RWPE2 (cell line): ENCODE measurements at places on chromosomes 1 and 21.

GRCh38 chr1:47678464-47678980 lies 240.7 kb downstream of the FOXD2 start:
- no peak for DNase-seq

DNA sequence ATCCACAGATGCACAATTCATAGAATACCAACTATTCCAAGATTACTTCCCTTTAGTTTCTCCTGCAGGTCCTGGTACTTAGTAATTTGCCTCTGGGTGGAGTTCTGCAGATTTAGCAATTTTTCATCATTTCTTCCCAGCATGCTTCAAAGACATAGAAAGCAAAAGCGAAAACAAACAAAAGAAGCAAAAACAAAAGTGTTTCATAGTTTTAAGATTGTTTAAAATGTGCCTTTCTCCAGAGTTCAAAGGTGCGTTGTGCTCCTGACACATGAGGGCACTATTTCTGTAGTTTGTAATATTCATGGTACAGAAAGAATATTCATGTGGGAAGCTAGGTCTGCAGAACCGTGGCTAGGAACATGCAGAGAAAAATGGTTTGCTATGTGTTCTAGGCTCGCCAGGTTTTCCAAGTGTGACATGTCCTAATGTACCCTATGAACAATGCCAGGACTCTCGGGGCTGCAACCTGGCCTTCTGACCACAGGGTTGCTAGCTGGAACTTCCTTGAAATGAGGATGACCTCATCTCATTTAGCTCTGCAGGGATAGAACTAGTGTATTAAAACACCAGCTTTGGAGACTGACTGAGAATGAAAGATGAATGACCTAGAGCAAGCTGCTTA lies 30.0 kb upstream of the RCSD1 start:
- no peak for DNase-seq

DNA sequence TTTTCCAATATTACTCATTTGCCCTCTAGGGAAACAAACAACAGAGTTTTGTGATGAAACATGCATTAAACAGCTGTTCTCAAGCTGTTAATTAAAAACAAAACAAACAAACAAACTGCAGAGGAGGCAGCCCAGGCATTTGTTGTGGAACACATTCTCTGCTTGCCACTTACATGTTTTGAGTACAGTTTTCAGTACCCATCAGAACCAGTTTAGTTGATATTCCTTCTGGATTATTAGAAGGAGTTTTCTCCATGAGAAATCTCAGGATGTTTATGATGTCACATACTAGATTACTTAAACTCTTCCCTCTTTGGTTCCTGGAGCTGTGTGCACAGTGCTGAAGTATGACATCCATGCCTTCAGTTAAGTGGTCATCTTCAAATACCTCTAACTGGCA lies at the start of gene OR2T6:
Gene OR2T6, plus strand, starts transcription at position 301 of the 400 bp plus-strand sequence. CDS start 11,863 bp downstream, outside the sequence.
- no peak for DNase-seq

GRCh38 chr1:224510880-224511645 lies 76.5 kb upstream of the WDR26 start:
- no peak for DNase-seq

DNA sequence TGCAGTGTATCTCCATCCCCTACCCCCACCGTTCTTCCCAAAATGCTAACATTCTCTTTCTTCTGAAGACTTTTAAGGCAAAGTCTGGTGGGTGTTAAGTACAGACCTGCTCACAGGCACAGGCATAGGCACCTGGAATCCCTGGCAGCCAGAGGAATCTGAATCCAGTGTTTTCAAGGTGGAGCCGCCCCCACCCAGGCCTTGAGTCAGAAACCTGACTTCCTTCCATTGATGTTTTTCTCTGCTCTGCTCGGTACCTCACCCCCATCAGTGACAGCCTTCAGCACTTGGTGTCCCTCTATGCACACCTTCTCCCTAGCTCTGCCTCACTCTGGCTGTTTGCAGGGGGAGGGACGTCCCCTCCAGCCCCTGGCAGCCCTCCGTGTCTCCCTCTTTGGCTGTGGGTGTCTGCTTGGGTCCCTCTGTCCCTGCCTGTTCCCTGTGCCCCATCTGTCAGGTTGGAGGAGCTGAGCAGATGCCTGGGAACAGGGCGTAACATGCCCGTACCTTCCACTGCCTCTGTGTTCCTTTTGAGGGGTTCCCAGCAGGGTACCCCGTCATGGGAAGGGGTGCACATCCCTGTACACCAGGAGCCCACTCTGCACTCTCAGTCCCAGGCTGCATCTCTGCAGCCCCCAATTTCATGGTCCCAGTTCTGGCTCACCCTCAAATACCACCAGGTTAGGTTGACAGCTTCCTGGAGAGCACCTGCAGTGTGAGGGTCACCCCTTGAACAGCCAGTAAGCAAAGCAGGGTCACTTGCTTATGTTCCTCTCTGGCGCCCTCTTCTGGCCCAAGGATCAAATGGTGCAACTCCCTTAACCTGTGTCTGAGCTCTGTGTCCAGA lies 6.7 kb downstream of the NCDN start:
- DNase-seq = no peak

GRCh38 chr1:29651684-29652665 lies 415.7 kb downstream of the PTPRU start:
- DNase-seq = peak; percentile 19

GRCh38 chr21:39675993-39676661 lies 63.4 kb downstream of the B3GALT5 start:
- no peak for DNase-seq

DNA sequence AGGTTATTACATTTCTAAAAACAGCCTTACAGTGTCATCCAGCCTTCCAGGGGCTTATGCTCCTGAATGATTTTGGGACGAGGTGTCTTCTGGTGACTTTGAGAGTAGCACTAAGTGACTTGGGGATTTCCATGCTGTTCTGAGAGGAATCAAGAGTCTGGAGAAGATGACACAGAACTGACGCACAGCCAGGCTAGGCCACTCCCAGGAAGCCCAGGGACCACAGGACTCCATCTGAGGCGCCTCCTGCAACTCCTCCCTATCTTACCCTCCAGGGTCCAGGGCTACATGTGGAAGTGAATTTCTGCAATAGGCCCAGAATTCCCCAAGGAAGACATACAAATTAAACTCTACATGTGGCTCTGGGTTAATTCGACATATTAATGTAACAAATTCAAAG lies 92.5 kb downstream of the SLC25A24 start:
- no peak for DNase-seq

DNA sequence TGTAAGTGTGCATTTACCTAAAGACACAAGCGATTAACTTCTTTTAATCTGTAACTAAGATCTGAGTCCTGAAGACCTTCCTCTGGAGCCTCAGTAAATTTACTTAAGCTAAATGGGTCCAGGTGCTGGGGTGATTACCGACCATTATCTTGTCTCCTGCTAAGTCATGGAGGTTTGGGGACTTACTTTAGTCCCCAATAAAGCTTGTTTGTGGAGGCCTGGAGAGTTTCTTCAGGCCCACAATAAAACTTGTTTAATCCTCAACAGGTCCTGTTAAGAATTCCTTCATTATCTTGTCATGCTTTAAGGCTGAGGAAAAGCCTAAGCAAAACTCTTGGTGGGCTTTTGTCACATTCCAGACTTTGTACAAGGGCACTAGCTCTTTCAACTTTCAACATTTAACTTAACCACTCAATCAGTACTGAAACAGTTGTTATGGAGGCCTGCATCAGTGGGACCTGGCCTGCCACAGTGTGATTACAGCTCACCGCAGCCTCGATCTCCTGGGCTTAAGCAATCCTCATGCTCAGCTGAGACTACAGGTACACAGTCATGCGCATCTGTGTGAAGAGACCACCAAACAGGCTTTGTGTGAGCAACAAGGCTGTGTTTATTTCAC lies 84.0 kb downstream of the FMO4 start:
- no peak for DNase-seq

DNA sequence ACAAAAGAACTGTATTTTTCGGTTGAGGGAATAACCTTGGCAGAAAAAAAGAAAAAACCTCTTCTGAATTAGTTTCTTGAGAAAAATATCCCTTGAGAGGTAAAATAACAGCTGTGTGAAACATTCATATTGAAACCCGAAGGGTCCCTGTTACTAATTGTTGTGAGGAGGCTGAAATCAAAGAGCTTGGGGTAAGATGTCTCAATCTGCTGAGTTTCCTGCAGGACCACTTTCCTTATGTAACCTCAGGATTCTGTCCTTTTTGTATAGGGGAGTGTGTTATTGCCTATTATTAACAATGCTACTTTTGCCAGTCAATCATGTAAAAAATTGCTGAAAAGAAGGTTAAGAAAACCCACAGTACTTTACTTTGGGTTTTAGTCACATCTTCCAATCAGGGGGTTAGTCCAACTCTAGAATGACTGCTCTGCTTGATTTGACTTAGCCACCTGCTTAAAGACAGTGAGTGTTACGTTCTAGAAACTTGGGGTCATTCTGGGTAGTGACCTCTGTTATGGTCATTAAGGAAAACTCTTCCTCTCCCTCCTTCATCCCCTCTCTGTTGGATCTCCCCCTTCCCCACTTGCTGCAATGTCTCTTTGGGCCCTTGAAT lies 138.8 kb downstream of the GIPC2 start:
- no peak for DNase-seq

- DNase-seq = no peak
Measured at GRCh38 chr1:70112838-70113237, 92.5 kb downstream of the LRRC40 start.

DNA sequence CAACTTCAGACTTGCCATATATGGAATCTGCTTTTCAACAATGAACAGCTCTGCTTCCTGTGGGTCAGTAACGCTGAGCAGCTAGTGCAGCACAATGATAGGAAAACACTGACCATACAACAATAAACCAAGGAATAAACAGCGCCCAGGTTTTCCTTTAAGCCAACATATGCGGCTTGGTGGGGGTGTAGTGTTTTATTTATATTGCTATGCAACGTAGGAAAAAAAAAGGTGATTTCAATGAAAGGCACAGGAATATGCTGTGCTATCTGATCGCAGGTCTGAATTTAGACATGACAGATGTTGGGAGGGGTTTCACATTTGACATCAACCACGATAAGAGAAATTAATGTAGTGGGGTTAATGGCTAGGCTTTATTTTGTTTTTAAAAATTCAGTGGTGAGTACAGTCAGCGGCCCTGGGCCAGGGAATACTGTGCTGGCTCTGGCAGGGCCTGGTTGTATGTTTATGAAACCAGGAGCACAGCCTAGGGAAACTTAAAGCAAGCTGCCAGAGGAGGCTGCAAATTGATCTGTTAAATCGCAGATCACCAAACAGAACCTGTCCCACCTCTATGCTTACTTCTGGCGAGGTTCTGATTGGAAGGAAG lies 4.3 kb downstream of the TSPAN2 start:
- no peak for DNase-seq

DNA sequence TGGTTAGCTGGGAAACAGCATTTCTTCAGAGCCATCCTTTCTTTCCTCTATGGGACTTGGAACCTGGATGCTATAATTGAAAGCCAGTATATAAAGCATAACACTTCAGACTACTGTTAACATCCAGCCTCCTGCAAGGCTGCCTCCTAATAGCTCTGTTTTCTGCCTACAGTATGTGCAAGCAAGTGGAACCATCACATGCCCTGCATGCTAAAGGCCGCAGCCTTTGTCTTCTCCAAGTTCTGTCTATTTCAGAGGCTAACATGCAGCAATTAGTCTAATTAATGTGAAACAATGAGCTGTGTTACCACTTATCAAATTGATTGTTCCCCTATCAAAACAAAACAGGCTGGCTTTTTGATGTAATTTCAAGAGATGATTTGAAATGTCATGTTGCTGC lies 82.7 kb upstream of the ESRRG start:
- DNase-seq = no peak

GRCh38 chr1:84430546-84430945 lies 32.3 kb downstream of the DNASE2B start:
- no peak for DNase-seq

- no peak for DNase-seq
Measured at GRCh38 chr1:212255705-212256307, 29.4 kb upstream of the PPP2R5A start.

- no peak for DNase-seq
Measured at GRCh38 chr1:209825591-209826434, 2.0 kb upstream of the UTP25 start.

- DNase-seq = no peak
Measured at GRCh38 chr1:110135246-110135645, 15.0 kb upstream of the SLC6A17 start.

DNA sequence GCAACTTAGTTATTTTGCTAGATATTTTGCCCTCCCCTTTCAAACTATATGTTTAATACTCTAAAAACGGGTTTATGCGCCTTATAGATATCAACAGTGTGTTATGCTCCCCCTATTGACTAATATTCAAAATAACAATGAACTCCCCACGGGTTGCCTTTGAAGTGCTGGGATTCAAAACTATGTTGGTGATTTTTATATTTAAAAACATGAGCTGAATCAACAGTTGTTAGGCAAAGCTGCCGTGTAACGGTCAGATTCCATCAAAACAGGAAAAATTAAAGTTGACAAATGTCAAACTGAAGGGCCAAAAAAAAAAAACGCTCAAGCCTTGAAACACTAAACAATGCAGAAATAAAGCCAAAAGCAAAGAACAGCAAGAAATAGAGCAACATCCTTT lies 2.5 kb downstream of the TGFBR3 start:
- no peak for DNase-seq

GRCh38 chr1:31562707-31563360 lies 13.5 kb upstream of the TINAGL1 start:
- DNase-seq = no peak

- DNase-seq = no peak
Measured at GRCh38 chr1:85480566-85480965, 15.6 kb upstream of the DDAH1 start.

DNA sequence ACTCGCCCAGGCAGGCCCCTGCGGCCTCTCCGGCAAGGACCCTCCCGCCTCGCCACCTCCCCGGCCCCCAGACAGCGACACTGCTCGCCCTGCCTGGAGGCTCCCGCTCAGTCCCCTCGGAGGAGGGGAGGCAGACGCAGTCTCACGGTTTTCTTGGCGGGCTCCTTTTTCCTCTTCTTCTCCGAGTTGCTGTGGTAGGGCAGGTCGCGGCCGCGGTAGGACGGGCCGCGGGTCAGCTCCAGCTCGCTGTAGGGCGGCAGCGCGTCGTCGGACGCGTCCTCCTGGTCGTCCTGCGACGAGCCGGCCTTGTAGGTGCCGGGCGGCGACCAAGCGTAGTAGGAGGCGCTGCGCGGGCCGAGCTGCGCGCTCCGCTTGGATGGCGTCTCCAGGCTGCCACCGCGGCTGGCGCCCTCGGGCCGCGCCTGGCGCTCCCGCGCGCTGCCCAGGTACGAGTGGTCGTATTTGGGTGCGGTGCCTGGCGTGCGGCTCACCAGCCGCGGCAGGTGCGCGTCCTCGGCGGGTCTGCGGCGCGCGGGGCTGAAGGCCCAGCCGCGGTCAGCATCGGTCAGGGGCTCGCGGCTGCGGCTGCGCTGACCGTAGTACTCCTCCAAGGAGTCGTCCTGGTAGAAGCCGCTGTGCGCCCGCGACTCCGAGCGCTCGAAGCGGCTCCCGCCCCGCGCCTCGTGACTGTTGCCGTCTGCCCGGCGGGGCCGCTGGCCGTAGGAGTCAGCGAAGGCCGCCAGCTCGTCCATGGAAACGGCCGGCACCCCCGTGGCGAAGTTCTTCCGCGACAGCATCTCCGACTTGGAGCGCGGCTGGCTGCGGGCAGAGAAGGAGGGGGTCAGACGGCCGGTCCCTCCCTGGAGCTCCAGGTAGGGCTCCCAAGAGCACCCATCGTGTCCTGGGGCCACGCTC lies 44.8 kb upstream of the TADA1 start:
- DNase-seq = peak; percentile 40
